ENCODE measurements at places on chromosomes 2 and 18.

GRCh38 chr2:137369106-137369505 lies 595.2 kb upstream of the HNMT start:
- no peak for DNase-seq

- no peak for DNase-seq
Observed at GRCh38 chr2:210190345-210190744, 19.1 kb upstream of the KANSL1L start.

- DNase-seq, result no peak
Observed at GRCh38 chr2:26169681-26170414, 3.0 kb upstream of the GAREM2 start.

- no peak for DNase-seq
Observed at GRCh38 chr2:227480528-227480927, 8.6 kb downstream of the AGFG1 start.

GRCh38 chr2:84676295-84676694 lies 160.0 kb downstream of the DNAH6 start:
- no peak for DNase-seq

DNA sequence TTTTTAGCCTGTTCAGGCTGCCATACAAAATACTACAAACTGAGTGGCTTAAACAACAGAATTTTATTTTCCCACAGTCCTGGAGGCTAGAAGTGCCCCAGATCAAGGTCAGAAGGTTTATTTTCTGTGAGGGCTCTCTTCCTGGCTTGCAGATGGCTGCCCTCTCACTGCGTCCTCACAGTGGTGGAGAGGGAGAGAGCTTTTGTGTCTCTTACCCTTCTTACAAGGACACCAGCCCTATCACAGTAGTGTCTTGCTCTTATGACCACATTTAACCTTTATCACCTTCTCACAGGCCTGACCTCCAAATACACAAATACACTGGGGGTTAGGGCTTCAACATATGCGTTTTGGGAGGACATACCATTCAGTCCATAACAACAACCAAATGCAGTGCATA lies 11.7 kb downstream of the WDR7 start:
- no peak for DNase-seq

DNA sequence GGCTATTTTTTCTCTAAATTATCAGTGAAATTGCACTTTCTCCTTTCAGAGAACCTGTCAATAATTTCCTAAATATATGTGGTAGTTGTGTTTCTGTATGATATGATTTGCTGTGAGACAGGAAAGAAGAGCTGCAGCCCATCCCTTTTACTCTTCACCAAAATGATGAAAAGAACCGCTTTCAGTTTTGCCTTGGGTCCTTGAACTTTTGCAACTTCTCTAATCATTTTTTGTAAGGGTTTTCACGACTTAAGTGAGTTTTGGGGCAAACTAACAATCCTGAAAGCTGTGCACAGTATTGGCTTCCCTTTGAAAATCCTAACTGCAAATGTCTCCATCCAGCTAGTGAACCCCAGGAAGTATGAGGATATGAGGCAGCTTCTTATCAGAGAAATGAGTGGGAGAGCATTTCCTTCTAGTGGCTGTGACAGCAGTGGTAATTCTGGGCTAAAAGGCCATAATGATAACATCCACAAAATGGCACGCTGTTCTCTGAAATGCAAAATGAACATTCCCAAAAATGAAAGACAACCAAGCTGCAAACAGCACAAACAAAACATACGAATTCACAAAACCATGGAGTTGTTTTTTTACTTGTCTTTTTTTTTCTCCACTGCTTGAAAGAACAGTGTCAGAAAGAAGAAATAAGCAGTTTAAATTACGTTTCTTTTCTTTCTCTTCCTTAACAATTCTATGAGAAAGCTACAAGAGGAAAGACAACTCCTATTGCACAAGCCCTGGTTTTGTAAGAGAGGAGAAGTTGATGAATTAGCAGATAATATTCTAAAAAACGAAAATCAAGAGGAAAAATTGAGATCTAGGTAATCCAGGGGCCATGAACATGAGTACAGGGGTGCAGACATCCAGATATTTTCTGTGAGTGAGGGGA lies 1291.6 kb upstream of the ZEB2 start:
- no peak for DNase-seq

DNA sequence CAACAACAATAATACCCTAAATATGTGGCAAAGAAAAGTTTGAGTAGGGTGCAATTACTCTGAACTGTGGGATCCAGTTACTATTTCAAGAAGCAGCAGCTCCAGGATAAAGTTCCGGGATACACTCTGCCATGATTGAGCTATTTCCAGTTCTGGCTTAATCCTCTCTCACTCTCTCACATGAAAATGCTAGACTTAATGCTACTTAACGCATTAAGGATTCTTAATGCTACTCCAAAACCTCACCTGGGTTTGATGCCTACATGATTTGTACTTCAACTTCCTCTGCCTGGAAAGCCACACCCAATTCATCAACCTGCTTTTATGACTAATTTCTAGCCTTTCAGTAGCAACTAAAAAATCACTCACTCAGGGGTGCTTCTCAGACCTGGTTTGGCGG lies 151.1 kb upstream of the HNMT start:
- no peak for DNase-seq

DNA sequence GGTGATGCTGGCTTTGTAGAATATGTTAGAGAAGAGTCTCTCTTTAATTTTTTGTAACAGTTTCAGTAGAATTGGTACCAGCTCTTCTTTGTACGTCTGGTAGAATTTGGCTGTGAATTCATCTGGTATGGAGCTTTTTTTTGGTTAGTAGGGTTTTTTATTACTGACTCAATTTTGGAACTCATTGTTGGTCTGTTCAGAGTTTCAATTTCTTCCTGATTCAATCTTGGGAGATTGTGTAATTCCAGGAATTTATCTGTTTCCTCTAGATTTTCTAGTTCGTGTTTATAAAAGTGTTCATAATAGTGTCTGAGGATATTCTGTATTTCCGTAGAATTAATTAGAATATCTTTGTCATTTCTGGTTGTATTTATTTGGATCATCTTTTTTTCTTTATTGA lies 943.5 kb downstream of the TRIB2 start:
- DNase-seq, result no peak

DNA sequence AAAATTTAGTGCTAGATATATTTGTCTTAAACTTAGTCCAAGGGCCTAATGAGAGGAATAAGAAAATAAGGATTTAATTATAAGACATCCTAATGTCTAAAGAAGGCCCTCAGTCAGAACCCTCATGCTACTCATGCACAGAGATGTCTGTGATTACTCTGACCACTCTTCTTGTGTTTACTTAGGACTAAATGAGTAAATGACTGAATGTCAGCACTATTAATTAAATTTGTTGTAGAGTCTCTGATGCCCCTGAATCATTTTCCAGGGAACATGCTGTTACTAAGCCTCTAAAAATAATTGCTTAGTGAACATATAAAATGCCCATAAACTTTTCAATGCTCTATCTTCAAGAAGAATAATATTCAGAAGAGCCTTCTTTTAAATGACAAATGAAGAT lies 32.4 kb downstream of the GULP1 start:
- no peak for DNase-seq

DNA sequence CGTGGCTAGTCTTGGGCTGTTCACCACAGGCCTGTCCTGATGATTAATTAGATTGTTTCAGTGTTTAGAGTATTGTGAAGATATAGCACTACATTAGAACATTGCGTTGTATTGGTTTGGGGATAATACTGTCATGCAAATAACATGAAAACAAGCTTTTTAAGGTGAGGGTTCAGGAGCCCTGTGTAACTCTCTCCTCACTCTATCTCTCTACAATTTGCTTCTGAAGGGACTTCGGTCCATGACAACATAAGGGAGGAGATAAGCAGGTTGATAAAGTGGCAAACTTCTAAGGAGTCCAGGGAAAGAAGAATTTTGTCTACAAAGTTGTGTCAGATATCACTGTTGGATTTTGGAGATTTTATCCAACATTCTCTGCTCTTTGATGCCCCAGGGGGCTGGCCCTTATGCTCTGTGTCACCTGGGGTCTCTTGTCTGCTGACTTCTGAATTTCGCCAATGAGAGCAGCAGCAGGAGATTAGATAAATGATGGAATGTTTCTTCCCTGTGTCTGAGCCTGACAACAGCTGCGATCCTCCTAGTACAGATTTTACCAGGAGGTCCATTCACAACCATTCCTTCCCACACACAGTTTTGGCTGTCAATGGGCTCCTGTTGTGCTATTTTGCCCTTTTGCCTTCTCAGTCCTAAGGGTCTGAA lies 3.3 kb downstream of the TNP1 start:
- DNase-seq, result no peak

DNA sequence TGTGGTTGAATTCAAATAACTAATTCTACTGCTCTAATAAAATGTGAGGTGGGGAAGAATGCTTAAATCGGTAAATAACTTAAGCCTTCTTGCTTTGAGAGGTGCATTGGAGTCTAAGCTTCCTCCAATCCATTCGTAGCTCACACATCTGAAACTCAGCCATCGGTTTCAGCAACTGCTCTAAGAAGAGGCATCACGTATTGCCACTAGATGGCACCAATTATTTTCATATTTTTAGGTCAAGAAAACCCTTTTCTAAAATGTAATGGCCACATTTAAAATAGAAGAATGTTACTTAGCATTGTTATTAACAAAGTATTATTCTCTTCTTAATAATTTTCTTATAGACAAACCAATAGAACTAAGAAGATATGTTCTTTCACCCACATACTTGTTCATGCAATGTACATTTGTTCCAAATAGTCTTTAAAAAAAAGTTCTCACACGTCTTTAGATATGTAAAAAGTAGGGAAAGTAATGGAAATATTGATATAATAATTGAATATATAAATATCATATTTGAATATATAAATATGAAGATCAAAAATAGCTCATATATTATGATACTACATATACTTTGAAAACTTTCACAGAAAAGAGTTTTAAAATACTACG lies 229.8 kb downstream of the CCDC178 start:
- no peak for DNase-seq

DNA sequence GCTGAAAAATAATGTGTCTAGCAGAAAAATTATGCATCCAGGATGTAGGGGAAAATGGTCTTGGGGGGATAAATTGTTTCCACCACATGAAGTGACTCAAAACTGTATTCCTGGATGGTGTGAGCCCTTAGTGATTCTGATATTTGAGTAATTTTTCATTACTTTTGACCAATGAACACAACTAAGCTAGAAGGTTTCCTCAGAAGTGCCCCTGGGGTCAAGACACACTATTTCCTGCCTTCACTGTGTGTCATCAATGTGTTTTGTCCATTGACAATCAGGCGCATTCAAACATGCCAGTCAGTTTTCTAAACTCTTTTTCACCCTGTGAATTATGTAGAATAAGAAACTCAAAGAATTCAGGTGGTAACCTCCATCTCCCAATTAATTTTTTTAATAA lies 130.5 kb upstream of the REG3G start:
- no peak for DNase-seq

GRCh38 chr2:128686881-128687555 lies 368.4 kb upstream of the HS6ST1 start:
- no peak for DNase-seq

DNA sequence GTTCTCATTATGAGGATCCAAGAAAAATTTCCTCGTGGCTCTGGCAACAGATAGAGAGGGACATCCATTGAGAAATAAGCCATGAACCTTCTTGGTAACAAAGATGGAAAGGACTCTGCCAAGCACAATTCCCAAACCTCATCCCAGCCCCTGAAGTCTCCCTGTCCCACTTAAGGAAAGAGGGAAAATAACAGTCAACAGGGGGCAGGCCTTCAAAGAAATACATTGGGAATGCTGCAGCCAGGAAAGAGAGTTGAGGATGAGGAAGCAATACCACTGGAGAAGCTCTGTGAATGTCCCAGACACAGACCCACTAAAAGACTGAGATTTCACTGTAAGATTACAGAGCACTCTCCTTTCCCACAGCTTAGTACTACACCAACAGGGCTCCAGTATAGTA lies 93.2 kb downstream of the CD226 start:
- DNase-seq, result no peak

DNA sequence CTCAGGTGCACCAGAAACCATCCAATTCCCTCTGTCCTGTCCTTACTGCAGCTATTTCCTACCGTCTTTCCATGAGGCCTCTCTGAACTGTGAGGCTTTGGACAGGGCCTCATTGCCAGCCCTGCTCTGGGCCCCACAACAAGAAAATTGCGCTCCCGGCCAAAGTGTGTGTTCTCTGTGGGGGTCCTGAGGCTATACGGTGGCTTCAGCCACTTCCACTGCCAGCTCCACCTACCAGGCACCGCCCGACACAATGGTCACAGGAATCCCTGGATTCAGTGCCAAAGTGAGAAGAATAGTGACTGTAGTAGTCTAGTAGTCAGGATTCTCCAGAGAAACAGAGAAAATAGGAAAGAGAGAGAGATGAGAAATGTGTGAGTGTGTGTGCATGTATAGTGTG lies 140.2 kb downstream of the IRS1 start:
- no peak for DNase-seq

DNA sequence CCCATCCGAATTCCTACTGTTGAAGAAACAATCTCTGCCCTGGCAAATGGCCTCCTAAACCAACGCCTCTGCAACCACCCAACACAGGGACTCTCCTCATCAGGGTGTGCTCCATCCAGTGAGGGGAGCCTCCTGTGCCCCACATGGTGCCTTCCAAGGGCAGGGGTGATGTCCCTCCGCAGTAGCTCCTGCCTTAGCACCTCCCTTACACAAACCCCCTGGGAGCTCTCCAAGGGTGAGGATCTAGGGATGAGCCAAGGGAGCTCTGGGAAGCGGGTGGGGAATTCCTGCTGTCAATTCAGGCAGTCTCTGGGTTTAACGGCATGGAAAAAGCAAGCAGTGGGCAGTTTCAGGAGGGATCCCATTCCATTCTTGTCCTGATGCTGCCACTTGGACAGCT lies 3.8 kb downstream of the GALNT14 start:
- no peak for DNase-seq

DNA sequence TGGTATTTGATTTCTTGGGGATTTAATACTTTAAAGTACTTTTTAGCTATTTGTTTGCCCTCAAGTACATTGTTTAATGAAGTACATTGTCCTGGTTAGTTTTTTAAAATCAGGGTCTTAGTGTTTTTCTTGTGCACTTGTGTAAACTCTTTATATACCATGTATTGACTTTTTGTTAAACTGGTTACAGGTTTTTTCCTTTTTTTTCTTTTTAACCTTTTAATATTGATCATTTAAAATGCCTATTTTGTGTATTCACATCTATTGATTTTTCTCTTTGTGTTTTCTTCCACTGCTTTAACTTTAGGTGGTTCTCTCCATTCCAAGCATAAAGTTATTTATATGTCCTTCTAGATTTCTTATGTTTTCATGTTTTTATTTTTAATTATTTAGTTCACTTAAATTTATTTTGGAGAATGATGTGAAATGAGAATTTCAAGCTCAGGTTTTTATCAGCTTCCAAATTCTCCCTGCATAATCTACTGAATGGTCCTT lies 84.5 kb upstream of the MYCN start:
- DNase-seq, result no peak

GRCh38 chr2:184938221-184938985 lies 340.1 kb downstream of the ZNF804A start:
- no peak for DNase-seq

GRCh38 chr18:10771053-10771709 lies 245.4 kb downstream of the NAPG start:
- DNase-seq, result no peak

DNA sequence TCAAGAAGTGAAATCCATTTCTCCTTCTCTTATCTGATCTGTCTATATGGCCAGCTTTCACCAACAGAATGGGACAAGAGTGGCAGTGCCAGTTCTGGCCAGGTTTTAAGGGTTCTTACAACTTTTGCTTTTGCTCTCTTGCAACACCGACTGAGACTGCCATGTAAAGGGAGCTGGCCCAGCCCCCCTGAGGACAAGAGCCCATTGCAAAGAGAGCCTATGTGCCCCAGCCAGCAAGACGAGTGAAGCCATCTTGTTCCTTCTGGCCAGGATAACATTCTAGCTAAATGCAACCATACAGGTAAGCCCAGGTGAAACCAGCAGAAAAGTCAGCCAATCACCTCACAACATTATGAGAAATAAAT lies 101.0 kb upstream of the RND3 start:
- no peak for DNase-seq

- no peak for DNase-seq
Observed at GRCh38 chr2:137826373-137827372, 137.6 kb upstream of the HNMT start.

All from left hindlimb (tissue), 1 donor.